ENCODE measurements at places on chromosomes 6 and 20.

DNA sequence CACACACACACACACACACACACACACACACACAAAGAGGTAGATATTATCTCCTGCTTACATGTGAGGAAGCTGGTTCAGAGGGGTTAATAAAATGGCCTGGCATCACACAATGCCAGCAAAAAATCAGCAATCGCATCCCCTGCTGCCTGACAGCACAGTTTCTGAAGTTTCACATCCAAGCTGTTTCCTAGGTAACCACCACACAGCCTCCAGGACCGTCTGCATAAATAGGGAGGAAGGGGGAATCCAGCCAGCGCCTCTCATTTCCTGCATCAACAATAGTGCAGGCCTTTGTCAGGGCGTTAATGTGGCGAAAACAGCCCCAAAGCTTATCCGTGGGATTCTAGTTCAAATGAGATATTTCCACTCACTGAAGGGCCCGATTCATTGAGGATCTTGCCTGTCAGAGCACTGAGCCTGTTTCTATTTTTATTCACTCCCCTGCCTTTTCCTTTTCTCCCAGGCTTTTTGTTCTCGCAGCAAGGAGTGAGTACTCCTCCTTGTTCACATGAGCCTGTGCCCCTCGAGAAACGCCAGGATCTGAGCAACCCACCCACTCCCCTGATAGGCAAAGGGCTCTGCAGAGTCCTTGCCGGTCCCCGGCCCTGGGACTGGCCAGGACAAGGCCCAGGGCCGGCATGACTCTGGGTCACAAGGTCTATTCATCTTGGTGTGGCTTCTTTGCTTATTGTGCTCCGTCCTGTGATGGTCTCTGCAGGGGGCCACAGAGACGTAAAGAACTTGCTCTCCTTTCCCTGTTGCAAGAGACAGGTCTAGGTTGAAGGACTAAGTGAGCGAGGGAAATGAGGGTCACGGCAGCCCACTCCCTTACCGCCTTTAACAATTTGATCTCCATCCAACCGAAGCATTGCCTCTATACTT lies 32.7 kb downstream of the TUBB2B start:
- no peaks in the 10 kb centered on the region for H3K27me3 ChIP-seq
- H3K36me3 ChIP-seq: no peaks in the 10 kb centered on the region
- peaks cover 3% of the 10 kb centered on the region for H3K4me1 ChIP-seq
- DNase-seq: peak; percentile 87
- no peak overlapping the region for H3K4me3 ChIP-seq

DNA sequence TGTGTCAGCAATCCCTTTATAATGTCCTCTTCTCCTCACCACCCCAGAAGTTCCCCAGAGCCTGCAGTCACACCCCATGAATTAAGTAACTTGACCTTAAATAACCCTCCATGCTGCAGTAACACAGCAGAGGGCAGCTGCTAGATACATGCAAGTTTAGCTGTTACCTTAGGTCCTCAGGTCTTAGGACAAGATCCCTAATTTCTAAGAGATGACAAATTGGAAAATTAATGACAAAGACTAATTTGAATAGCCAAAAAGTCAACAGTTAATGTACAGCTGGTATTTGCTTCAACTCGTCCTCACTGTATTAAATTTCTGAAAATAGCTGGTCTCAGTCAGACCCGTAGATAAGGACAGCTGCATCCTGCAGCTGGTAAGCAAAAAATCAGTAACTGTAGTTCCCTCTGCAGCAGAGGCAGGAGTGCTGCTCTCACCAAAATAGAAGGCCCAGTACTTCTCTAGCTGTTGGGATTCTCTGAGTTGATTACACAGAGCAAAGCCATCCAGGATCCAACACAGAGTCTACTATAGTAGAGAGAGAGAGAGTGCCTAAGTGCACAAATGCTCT lies 62.4 kb downstream of the TNFRSF21 start:
- peak; percentile 92 for DNase-seq
- no peaks in the 10 kb centered on the region for H3K27me3 ChIP-seq
- H3K4me3 ChIP-seq: no peak overlapping the region

DNA sequence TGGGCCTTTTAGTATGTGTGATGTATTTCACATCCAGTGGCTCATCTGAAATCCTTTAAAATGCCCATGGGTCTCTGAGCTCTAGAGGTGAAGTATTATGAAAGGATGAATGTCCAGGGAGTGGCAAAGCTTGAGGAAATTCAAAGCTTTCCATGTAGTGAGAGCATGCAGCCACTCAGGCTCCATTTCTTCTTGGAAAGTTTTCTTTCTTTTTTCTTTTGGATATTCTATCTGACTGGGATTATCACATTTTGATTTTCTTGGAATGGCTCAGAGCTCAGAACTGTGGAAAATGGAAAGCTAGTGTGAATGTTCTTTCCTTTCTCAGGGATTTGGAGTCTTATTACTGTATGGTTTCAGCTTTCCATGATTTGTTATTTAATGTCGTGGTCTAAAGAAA lies 397.4 kb downstream of the CD109 start:
- H3K36me3 ChIP-seq: no peaks in the 10 kb centered on the region
- DNase-seq: peak; percentile 62
- H3K4me3 ChIP-seq: no peak overlapping the region
- peaks cover 4% of the 10 kb centered on the region for H3K4me1 ChIP-seq
- no peak overlapping the region for H3K27ac ChIP-seq

DNA sequence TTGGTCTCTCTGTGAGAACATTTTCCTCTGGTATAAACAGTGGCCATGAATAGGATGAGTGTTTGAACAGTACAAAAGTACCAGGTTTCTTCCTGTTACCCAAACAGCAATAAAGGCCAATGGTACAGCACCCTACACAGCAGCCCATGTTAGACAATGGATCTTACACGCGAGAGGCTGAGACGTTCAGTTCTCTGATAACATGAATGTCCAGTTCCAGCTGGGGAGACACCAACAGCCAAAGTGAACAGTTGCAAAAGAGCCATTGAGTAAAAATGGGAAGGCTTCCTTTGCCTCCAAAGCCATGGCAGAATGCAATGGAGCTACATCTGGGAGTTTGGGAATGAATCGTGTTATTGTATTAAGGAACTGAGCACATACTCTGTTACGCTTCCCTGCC lies 246.8 kb upstream of the SGK1 start:
- DNase-seq: no peak
- no peak overlapping the region for H3K27ac ChIP-seq
- H3K27me3 ChIP-seq: no peaks in the 10 kb centered on the region
- no peaks in the 10 kb centered on the region for H3K4me1 ChIP-seq
- no peaks in the 10 kb centered on the region for H3K36me3 ChIP-seq

- H3K4me3 ChIP-seq: no peak overlapping the region
- H3K4me1 ChIP-seq: no peaks in the 10 kb centered on the region
- H3K36me3 ChIP-seq: no peaks in the 10 kb centered on the region
- DNase-seq: no peak
- no peak overlapping the region for H3K27ac ChIP-seq
Measured at GRCh38 chr6:99364026-99364425, 14.6 kb upstream of the FAXC start.

GRCh38 chr6:142187209-142187608 lies 40.1 kb downstream of the VTA1 start:
- no peak overlapping the region for H3K27ac ChIP-seq
- DNase-seq: peak; percentile 49
- no peaks in the 10 kb centered on the region for H3K27me3 ChIP-seq
- no peaks in the 10 kb centered on the region for H3K4me1 ChIP-seq
- no peak overlapping the region for H3K4me3 ChIP-seq

- no peak overlapping the region for H3K27ac ChIP-seq
- H3K36me3 ChIP-seq: no peaks in the 10 kb centered on the region
- H3K4me3 ChIP-seq: no peak overlapping the region
- no peak for DNase-seq
- H3K4me1 ChIP-seq: no peaks in the 10 kb centered on the region
Measured at GRCh38 chr6:100382031-100382430, 82.7 kb downstream of the SIM1 start.

DNA sequence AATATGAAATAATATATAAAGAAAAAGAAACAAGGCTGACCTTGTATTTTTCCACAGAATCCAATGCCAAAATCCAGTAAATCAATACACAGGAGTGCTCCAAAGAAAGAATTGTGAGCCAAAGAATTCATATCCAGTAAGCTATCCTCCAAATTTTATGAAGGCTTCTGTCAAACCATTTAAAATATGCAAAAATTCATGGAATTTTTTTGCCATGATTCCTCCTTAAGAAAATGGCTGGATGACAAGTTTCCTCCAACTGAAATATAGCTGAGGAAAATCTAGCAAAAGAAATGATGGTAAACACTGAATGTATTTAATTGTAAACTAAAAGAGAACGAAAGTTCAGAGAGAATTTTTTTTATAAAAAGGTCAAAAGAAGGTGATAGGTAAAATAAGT lies 290.3 kb downstream of the UBE3D start:
- peak; percentile 72 for DNase-seq
- no peak overlapping the region for H3K27ac ChIP-seq
- no peaks in the 10 kb centered on the region for H3K27me3 ChIP-seq
- no peaks in the 10 kb centered on the region for H3K4me1 ChIP-seq
- no peak overlapping the region for H3K4me3 ChIP-seq

DNA sequence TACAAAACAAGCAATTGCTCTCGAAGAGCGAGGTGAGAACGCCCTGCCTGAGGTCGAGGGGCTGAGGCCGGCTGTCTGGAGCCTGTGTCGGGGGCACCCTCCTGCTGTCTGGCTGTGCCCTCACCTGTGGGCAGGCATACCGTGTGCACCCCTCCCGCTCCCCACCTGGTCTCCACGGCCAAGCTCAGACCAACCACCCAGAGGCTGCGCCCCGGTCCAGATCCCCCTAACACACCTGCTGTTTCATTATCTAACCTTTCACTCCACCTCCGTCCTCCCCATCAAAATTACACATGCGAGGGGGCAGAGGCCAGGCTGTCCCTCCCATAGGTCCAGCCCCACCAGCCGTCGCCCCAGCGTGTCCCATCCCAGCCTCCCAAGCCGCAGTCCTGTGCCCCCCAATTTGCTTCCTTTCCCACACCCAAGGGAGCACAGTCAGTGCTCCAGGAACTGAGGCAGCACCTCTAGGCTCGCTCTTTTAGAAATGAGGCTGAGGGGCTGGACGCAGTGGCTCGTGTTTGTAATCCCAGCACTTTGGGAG lies 35.2 kb downstream of the NTSR1 start:
- H3K36me3 ChIP-seq: no peaks in the 10 kb centered on the region
- H3K27ac ChIP-seq: no peak overlapping the region
- peaks cover 46% of the 10 kb centered on the region for H3K4me1 ChIP-seq
- H3K27me3 ChIP-seq: peaks cover 22% of the 10 kb centered on the region
- H3K4me3 ChIP-seq: no peak overlapping the region

DNA sequence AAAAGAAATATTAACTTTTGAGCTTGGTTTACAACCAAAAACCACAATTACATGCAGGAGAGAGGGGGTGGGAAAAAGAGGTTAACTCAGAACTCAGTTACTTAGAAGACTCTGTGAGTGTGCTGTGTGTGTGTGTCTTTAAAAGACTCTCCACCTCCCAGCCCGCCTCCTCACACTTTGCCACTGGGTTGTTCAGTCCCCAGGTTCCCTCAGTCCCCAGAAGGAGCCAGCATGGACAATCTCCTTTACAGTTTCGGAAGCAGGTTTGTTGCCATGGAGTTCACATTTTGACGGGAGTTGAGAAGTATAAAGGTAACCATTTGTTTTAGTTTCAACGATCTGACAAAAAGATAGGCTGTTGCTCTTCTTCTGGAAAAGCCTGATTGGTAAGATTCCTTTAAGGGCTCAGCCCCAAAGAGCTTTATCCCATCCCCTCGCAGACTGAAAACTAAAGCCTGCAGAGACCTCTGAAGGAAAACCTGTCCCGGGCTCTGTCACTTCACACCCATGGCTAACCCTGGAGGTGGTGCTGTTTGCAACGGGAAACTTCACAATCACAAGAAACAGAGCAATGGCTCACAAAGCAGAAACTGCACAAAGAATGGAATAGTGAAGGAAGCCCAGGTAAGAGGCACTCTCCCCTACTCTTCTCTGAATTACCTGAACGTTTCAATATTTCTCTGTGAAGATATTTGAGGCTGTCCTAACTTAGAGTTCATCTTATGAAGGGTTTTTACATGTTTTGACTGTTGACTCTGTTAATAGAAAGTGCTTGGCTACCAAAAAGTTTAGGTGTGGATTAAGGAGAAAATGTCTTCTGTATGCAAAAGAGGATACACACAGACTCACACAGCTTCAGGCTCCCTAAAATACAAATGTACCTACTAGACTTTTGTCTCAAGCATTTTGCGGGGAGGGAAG lies at the start of gene SPTLC3:
Gene SPTLC3, plus strand, starts transcription at position 212 of the 921 bp plus-strand sequence. Its CDS starts 296 bp downstream, at position 508.
- DNase-seq: peak; percentile 84
- H3K4me1 ChIP-seq: peaks cover 5% of the 10 kb centered on the region
- H3K27me3 ChIP-seq: no peaks in the 10 kb centered on the region

DNA sequence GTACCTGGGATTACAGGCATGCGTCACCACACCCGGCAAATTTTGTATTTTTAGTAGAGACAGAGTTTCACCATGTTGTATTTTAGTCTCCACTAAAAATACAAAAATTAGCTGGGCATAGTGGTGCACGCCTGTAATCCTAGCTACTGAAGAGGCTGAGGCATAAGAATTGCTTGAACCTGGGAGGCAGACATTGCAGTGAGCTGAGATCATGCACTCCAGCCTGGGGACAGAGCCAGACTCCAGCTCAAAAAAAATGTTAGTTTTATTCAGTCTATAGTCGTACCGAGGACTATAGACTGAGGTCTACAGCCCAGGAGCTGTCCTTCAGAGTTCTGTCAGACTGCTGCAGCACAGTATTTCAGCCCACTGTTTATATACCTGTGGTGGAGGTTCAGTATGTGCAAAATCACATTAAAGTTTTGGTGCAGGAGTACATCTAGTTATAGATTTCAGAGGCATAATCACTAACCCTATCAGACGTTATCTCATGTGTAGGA lies 3.6 kb upstream of the CASP8AP2 start:
- H3K4me1 ChIP-seq: peaks cover 10% of the 10 kb centered on the region
- no peak for DNase-seq
- H3K36me3 ChIP-seq: peaks cover under 1% of the 10 kb centered on the region

- no peak overlapping the region for H3K27ac ChIP-seq
- no peak for DNase-seq
- H3K4me3 ChIP-seq: no peak overlapping the region
Measured at GRCh38 chr6:30826961-30827342, 57.4 kb upstream of the DDR1 start.

- peak; percentile 91 for DNase-seq
- peak overlapping the region; percentile 72 for H3K27ac ChIP-seq
- H3K27me3 ChIP-seq: no peaks in the 10 kb centered on the region
- peaks cover 3% of the 10 kb centered on the region for H3K36me3 ChIP-seq
Measured at GRCh38 chr6:683742-684440, 9.0 kb downstream of the EXOC2 start.

DNA sequence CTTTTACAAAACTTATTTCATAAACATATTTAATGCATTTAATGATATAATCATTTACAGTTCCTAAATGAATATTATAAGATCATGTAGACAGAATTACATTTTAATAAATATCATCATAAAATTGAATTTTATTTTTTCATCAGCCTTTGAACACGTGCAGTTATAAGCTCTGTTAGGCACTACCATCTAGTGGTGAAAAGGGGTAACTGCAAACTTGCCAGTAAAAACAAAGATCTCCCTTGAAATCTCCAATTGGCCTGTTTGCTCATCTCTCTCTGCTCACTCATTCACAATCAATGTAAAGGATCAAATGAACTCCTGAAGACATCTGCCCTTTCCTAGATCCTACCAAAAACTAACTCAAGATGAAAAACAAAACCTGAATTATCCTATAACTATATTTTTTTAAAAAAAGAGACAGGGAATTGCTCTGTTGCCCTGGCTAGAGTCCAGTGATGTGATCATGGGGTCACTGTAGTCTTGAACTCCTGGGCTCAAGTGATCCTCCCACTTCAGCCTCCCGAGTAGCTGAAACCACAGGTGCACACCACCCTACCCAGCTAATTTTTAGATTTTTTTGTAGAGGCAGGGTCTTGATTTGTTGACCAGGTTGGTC lies 31.7 kb downstream of the SAMHD1 start:
- no peaks in the 10 kb centered on the region for H3K27me3 ChIP-seq
- H3K27ac ChIP-seq: no peak overlapping the region
- no peak overlapping the region for H3K4me3 ChIP-seq
- no peaks in the 10 kb centered on the region for H3K4me1 ChIP-seq
